ENCODE measurements at places on chromosomes 4 and X. TPM values are rescaled to one million over a fixed set of nuclear protein-coding genes. Genes with fewer than 3 reads are reported as not detected.

FAM241A gene
- total RNA-seq = 1.2 TPM

XG gene
- not detected for total RNA-seq

TMPRSS11F gene
- total RNA-seq = not detected

DMD gene
- total RNA-seq = 1.7 TPM

NUP62CL gene
- 1.6 TPM for total RNA-seq

DDX53 gene
- total RNA-seq = not detected

- DNase-seq = no peak
Observed at GRCh38 chr4:14178421-14178820, 550.9 kb upstream of the BOD1L1 start.

- peak; percentile 49 for DNase-seq
Observed at GRCh38 chr4:7186031-7186430, 6.3 kb upstream of the SORCS2 start.

DNA sequence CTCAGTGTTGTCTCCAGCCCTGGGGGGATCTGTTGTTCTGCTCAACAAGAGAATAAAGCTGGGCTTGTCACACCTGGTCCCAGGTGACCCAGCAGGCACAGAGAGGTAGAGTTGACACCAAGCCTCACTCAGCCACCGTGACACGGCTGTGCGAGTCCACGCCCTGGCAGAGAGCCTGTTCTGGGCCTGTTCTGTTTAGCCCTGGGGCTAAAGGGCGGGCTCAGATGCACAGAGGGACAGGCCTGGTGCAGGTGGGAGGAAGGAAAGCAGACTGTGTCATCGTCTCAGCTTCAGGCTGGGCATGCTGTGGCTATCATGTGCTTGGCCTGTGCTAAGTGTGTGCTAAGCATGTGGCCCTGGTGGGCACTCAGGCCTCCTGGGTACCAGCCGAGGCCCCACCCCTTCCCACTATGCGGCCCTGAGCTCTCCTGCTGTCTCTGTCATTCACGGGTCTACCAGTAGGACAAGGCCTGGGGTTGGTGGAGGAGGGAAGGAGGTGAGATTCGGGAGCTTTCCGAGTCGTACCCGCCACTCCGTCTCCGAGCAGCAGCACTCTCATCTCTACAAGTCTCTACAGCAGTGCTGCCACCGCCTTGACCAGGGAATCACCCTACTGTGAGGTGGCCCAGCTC is 10.8 kb downstream of the WFS1 start:
- DNase-seq = no peak

- no peak for DNase-seq
Observed at GRCh38 chr4:173556398-173557131, 26.5 kb upstream of the HAND2 start.

GRCh38 chr4:15381806-15382338 is 46.0 kb upstream of the C1QTNF7 start:
- DNase-seq = no peak

DNA sequence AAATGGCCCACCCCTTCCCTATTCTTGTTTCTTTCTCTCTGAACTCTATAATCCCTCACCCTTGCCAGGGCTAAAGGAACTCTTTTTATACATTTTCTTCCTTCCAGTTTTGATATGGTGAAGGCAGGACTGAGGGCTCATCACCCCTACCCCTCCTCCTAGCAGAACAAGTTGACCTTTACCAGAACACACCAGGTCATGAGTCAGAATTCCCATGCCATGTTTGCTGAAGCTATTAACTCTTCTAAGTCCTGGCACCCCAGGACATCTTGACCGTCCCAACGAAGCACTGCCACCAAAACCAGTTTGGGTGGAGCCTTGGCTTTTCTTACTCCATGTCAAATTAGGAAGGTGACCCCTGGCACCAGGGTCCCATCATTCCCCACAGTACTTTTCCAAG is 57.5 kb upstream of the DYNLT3 start:
- DNase-seq = no peak

GRCh38 chr4:88212253-88212561 is 53.8 kb upstream of the ABCG2 start:
- no peak for DNase-seq

DNA sequence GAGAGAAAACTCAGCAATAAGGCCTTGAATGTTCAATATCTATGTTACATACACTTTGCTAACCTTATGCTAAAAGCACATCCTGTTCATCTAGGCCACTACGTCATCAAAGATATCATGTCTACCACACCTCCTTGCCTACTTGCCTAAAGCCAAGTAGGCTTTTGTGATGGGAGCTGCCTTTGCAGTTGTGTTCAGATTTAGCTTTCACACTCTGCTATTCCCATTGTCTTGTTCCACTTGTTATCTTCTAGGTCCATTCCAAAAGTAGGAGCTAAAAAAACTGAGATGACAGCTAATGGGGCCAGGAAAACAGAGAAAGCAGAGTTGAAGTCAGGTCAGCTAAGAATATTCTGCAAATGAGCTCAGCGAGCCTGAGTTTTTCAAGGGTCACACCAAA is 153.6 kb upstream of the EDNRA start:
- no peak for DNase-seq

DNA sequence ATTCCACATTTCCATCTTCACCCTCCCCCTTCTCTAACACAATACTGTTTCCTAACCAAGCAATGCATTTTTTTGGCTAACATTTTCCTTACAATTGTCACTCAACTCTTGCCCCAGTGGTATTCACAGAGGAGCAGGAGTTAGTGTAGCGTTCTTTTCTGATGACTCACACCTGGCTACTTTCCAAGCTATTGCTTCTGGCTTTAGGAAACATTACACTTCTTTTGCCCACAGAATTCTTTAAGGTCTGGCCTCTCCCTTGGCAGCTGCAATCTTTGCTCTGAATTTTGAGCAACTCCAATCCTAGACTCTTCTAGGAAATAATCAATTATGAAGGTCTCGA is 27.5 kb upstream of the PDGFC start:
- DNase-seq = no peak

DNA sequence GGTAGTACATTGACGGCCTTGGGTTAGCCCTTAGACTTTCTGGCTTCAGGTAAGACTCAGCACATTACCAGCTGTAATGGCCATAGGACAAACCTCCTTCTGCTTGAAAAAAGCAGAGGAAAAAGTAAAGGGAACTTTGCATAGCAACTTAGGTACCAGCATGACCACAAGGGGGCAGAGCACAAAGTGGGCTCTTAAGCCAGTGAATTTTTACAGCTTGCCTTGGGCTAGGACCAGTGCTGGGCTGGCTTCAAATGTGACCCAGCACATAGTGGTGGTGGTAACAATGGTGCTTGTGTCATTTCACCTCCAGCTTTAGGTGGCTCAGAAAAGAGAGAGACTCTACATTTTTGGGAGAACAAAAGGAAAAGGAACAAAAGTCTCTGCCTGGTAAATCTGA is 66.1 kb downstream of the KLHL4 start:
- DNase-seq = peak; percentile 15

DNA sequence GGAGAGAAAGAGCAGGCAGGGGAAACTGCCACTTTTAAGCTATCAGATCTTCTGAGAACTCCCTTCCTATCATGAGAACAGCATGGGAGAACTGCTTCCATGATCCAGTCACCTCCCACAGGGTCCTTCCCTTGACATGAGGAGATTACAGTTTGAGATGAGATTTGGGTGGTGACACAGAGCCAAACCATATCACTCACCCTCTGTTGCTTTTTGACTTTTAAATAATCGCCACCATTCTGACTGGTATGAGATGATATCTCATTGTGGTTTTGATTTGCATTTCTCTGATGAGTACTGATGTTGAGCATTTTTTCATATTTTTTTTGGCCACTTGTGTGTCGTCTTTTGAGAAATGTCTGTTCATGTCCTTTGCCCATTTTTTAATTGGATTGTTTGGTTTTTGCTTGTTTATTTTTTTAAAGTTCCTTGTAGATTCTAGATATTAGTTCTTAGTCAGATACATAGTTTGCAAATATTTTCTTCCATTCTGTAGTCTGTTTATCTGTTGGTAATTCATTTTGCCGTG is 6.5 kb upstream of the PAQR3 start:
- DNase-seq = no peak

- peak; percentile 28 for DNase-seq
Observed at GRCh38 chr4:142330311-142330710, 515.8 kb downstream of the INPP4B start.

- no peak for DNase-seq
Observed at GRCh38 chr4:74873545-74874301, 59.2 kb upstream of the PARM1 start.

GRCh38 chr4:54737421-54737820 is 79.7 kb downstream of the KIT start:
- no peak for DNase-seq

DNA sequence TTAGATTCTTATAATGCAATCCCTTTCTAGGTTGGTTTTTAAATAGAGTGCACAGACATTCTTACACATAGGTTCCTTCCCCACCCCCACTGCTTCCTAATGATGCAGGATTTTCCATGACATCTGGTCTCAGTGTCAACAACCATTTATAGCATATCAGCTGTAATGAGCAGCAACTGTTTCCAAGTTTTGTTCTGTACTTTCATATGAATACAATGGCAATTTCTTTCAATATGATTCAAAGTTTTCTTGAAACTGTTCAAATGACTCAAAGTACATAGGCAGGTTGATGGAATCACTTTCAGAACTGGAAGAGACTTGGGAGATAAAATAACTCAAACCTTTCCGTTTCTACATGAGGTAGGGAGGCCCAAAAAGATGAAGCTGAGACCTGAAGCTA is 220.7 kb downstream of the CAMK2D start:
- no peak for DNase-seq

DNA sequence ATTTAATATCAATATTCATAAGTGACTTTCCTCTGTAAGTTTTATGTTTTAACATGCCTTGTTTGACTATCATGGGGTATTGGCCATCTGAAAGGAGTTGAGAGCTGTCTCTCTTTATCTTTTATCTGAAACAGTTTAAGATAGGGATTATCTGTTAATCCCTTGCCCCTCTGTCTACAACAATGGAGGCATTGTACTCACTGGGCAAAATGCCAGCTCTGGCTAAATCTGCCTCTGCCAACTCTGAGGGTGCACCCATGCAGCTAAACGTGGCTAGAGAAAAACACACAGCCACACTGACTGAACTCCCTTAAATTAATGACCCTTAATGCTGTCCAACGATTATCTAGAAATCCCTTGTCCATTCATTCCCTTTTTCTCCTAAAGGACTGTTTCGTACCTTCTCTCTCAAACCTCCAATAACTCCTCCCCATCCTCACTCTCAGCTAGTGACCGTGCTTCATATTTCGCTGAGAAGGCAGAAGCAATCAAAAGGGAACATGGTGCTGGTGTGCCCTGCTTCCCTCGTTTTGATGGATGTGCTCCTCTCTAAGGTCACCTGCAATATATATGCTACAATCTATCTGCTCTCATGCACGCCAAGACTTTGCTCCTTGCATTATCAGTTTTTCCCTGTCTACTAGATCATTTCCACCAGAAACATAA is 10.3 kb downstream of the PHKA2 start:
- DNase-seq = no peak

DNA sequence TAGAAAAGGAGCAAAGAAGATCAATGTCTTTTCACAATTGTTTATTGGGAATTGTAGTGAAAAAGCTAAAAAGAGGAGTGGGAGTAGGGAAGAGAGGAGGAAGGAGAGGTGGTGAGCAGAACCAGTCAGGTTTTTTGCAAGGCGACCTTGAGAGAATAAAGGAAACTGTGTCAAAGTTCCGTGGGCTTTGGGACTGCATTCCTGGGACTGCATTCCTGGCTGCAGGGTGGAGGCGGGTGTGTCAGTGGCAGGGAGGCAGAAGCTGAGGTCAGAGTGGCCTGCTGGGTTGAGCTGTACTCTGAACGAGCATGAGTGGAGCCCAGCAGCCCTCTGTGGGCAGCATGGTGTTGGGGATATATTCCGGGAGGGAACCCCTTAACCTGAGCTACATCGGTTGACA is 66.8 kb upstream of the UCP1 start:
- no peak for DNase-seq

GRCh38 chr4:145041378-145041777 is 56.6 kb downstream of the ANAPC10 start:
- no peak for DNase-seq

DNA sequence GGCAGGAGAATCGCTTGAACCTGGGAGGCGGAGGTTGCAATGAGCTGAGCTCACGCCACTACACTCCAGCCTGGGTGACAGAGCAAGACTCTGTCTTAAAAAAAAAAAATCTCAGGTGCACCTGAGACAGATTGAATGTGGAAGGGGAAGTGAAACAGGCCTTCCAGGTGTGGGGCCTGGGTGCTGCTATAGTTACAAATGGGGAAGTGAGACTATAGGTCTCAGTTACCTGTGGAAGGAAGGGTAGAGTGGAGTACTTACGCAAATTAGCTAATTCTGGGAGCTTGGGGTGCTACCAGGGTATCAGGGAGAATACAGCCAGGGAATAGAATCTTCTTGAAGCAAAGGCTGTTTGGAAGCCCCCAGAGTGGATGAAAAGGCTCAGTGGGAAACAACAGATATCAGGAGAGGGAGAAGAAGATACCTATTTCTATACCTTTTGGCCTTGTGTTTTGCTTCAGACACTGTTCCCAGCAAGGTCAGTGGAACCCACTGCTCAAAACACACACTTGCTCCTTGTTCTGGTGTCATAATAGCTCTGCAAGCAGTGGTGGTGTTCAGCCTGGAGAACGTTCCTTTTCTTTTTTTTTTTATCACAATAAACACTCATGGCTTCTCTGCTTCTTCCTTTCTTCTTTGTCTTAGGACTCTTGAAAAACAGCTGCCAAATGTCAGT is 7.0 kb downstream of the CD38 start:
- DNase-seq = no peak

DNA sequence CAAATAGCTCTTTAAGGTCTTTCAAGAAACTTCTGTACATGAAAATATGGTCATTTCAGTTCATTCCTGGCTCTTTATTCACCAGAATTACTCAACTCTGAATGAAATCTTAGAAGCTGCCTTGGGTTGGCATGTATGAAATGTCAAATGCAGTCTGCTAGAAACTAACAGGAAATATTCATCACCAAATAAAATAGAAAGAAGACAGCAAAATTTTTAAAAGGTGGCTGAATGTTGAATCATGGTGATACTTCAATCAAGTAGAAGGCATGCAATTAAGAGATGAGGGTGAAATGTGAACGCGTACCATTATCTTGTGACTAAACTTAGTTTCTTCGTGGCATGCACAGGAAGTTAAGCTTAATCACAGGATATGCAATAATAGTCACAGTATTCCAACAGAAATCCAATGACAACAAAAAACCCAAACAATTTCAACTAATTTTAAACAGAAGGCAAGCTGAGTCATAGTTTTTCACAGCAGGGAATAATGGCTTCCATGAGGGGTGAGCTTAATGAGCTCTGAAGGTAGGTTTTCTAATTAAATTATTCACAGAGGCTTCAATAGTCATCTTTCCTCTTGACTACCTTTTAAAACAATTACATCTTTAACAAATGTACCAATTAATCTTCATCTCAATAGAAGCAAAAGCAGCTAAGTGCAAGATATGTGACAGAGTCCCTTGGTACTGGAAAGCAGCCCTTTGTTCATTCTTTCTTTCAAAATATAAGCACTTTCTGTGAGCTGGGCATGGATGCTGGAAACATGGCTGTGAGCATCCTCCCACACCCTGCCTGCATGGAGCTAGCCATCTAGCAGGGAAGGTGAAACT is 44.5 kb downstream of the SCFD2 start:
- DNase-seq = no peak

- DNase-seq = no peak
Observed at GRCh38 chr4:113675731-113676697, 85.5 kb downstream of the CAMK2D start.

Measured in glutamatergic neuron (in vitro differentiated cells).